ENCODE measurements at places on chromosomes 4 and X.
A peak's percentile ranks its signal among the peaks of the same experiment; 100 is the strongest.

- DNase-seq: no peak
Measured at GRCh38 chr4:188201851-188202250, 62.6 kb downstream of the TRIML1 start.

GRCh38 chr4:22356987-22357596 is 158.8 kb downstream of the ADGRA3 start:
- peak; percentile 82 for DNase-seq

DNA sequence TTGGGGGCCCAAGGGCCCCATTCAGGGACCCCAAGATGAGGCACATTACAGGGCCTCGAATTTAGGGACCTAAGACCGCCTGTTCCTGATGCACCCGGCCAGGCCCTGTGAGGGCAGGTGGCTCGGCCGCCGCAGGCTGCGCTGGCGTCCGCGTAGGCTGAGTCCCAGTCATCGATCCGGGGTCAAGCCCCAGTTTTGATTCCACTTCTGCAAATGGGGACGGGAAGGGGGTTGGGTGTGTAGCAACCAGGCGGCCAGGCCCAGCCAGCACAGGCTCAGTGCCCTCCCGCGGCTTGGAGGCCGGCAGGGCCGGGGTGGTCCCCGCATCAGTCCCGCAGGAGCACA is 327 bp downstream of the PNPLA4 start:
- no peak for DNase-seq

DNA sequence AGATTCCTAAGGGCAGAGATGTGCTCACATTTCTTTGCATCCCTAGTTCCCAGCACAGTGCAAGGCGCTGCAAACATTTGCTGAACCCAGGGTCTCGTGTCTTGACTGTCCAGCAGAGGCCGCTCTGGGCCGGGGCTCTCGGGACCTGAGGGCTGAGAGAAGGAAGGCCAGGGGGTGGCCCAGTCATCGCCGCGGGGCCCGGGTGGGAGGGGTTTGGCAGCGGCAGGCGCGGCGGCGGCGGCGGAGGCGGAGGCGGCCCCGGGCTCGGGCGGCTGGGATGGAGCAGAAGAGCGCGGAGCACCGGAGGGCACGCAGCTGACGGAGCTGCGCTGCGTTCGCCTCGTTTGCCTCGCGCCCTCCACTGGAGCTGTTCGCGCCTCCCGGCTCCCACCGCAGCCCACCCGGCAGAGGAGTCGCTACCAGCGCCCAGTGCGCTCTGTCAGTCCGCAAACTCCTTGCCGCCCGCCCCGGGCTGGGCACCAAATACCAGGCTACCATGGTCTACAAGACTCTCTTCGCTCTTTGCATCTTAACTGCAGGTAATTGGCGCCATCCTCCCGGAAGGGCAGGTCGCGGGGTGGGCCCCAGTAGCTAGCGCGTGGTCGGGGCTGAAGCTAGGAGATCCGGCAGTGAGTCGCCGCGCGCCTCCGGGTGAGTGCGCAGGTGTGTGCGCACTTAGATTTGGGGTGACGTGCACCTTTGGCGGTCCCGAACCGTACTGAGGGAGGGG is at the start of gene PARM1:
Gene PARM1, plus strand, starts transcription at position 285 of the 730 bp plus-strand sequence. Its CDS starts 212 bp downstream, at position 497.
- DNase-seq: peak; percentile 94

GRCh38 chr4:137892134-137892533 is 350.0 kb downstream of the SLC7A11 start:
- no peak for DNase-seq

- DNase-seq: no peak
Measured at GRCh38 chrX:13029637-13029886, 14.9 kb downstream of the FAM9C start.

DNA sequence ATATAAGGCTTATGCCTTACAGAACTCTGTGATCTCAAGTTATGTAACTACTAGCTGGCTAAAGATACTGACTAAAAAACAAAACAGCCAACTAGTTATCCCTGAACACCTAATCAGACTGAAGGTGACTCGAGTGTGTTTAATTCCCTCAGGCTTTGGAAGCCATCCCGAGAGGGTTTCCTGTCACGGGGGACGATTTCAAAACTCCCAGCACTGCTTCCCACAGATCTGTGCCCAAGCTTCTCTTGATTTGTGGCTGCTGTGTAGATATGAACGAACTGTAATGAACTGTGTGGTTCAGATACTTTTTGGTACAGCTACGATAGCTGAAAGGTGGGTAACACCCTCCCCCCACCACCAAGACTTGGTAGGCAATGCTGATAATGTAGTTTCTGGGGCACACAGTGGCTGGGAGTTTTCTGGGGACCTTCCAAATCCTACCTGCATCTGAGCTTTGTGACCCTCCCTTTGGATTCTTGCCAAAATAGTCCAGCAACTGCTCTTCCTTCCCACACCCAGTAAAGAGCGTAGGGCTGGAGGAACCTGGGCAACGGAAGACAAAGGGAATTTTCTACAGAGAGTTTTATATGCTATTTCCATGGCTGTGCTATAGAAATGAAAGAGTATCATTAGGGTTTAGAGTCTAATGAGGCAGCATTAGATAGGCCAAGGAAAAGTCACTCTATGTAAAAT is 148.8 kb downstream of the MGST2 start:
- no peak for DNase-seq

DNA sequence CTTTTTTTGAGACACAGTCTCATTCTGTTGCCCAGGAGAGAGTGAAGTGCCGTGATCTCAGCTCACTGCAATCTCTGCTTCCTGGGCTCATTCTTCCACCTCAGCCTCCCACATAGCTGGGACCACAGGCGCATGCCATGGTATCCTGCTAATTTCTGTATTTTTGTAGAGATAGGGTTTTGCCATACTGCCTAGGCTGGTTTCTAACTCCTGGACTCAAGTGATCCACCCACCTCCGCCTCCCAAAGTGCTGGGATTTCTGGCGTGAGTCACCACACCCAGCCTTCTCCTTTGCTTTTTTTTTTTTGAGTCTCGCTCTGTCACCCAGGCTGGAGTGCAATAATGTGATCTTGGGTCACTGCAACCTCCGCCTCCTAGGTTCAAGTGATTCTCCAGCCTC is 94.1 kb downstream of the PDS5A start:
- no peak for DNase-seq

GRCh38 chrX:48522291-48522690 is 683 bp downstream of the EBP start:
- DNase-seq: no peak

DNA sequence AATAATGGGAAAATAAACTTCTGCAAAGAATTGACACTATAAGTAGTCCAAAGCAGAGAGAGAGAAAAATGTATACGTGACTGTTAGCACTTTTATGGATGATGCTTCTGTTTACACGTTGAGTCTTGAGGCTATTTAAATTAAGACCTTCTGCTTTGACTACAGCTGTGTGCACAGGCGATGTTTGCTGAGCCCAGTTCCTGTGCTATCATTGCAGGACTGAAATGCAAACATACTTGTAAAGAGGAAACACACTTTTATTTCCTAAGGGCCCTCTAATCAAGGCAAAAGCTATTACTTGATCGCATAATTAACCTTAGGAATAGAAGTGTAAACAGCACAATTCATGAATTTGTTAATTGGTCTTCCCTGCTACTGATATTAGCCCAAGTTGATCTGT is 226.9 kb downstream of the FBXW7 start:
- DNase-seq: peak; percentile 91

- no peak for DNase-seq
Measured at GRCh38 chr4:125042041-125042440, 272.7 kb upstream of the FAT4 start.

- DNase-seq: peak; percentile 77
Measured at GRCh38 chr4:52983563-52984303, 121.6 kb downstream of the RASL11B start.

DNA sequence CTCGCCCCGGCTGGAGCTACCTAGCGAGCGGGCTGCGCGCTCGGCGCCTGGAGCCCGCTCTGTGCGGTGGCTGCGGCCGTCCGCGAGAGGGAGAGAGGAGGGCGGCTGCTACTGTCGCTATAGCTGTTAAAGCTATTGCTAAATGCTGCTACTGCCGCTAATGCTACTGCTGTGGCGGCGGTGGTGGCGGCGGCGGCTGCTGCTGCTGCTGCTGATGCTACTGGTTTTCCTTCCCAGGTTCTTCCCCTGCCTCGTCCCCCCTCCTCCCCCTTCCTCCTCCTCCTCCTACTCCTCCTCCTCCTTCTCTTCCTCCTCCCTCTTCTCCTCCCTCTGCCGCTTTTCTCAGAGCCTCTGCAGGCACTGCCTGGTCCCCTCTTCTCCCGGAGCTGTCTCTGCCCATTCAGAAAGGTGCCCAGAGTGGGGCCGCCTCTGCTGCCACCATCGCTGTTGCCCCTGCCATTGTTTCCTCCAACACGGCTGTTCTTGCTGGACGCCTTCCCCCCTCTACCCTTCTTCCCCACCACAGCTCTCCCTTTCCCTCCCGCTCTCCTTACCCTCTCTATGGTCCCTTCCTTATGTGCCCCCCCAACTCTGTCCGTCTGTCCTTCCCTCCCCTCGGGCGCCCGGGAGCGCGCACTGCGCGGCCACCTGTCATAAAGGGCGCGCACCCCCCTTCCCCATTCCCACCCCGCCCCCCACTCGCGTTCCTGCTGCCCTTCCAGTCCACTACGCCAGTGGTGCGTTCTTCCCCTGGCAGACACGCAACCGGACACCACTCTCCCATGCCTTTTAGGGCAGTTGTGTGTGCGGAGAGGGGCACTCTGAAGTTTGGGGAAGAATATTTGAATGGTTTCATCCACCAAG is at the start of gene NEXMIF:
Gene NEXMIF, minus strand, starts transcription at position 228 of the 864 bp plus-strand sequence.
- peak; percentile 85 for DNase-seq

GRCh38 chrX:131614241-131614640 is 70.4 kb downstream of the OR13H1 start:
- DNase-seq: no peak

- DNase-seq: no peak
Measured at GRCh38 chr4:113785781-113786180, 24.2 kb upstream of the CAMK2D start.

DNA sequence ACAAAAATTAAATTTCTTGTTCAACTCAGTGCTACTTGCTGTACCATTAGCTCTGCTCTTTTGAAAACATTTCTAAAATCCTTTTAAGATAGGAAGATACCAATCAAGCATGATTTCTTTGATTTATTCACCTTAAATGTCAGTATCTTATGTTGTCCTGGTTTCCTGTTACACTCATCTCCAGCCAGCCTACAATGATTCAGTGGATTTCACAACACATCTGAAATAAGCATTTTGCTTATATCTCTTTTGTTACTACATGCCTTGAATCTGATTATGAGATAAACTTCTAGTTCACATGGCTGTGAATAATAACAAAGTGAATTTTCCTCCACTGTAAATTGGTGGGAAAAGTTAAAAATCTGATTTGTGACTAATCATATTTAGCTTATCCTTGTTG is 112.5 kb upstream of the BMP3 start:
- DNase-seq: no peak

- DNase-seq: peak; percentile 51
Measured at GRCh38 chr4:75490155-75490554, 24.0 kb downstream of the RCHY1 start.

- no peak for DNase-seq
Measured at GRCh38 chrX:151703487-151703886, 8.2 kb downstream of the PRRG3 start.

DNA sequence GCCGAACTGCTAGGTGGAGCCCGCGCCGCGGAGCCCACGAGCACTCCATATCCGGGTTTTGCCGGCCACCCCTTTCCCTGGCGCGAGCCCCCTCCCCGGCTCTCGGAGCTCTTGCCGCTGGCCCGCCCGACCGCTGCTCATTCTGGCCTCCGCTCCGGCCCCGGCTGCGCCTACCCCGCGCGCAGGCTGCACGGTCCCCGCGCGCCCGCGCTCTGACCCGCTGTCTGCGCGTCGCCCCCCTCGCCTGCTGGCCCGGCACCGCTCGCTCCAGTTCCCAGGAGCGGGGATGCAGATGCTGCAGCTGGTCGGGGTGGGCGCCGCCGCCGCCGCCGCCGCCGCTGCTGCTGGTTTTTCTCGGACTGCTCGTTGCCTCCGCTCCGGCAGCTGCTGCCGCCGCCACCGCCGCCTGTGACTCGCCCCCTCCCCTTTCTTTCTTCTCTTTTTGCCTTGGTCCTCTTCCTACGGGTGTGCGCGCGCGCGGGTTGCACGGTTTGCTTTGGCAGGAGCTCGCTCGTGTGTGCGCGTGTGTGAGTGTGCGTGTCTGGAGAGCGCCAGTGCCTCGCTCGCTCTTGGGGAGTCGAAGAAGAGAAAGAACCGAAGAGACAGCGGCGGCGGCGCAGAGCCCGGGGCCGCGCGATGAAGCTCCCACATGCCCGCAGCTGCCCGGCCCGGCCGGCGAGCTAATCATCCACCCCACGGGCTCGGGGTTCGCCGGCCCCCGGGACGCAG is at the start of gene ADGRL3:
Gene ADGRL3, plus strand, starts transcription at position 140 of the 729 bp plus-strand sequence.
- peak; percentile 60 for DNase-seq

DNA sequence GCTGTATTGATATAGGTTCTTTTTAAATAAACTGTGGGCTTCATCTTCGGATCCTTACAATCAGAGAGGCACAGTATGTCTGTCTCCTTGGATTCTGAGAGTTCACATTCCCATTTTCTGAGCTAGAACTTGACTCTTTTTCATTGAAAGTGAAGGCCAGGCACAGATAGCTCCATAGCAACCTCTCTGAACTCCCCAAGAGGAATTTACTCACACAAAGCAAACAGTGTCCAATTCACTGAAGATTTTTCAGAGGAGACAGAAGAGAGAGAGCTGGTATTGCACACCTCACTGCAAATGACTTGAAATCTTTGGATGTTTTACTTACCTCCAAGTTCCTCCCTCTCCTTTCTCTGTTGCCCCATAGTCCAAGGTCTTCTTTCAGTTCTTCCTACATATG is 130.9 kb upstream of the CASK start:
- DNase-seq: peak; percentile 3

DNA sequence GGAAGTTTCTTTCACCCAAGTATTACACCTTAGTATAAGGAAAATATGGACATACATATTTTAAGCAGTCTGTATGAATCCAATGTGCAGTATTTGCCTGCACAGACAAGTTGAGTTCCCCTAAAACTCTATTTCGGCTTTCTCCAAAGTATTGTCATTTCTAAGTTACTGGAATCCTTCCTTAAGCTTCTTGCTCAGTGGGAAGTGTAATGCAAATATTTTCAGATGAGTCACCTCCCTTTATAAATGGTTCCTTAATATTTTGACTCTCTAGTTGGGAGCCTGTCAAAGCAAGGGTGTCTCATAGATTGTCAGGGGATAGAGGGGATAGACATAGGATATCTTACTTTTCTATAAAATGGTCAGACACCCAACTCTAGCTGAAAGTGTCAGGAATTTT is 178.6 kb downstream of the NAA11 start:
- no peak for DNase-seq

GRCh38 chrX:96436105-96436504 is 248.5 kb upstream of the DIAPH2 start:
- DNase-seq: no peak

- no peak for DNase-seq
Measured at GRCh38 chrX:138765051-138765450, 53.5 kb upstream of the FGF13 start.

DNA sequence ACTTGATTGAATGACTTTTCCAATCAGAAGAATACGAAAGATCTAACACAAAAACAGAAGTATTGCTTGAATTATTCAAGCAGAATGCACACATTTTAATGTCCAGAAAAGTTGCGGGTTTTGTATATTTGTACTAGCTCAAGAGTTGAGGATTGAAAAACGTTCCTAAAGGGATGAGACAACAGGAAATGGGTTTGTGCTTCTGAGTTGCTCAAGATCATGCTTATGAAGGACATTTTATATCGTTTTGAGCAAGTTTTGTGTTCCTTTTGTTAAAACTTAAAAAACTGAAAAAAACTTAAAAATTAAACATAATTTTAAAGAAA is 353 bp upstream of the SMIM10 start:
- DNase-seq: no peak

GRCh38 chrX:20265221-20265725 is 1.4 kb downstream of the RPS6KA3 start:
- DNase-seq: peak; percentile 78

All from DMS53 (cell line).